ENCODE measurements at places on chromosomes 5 and 9.

DNA sequence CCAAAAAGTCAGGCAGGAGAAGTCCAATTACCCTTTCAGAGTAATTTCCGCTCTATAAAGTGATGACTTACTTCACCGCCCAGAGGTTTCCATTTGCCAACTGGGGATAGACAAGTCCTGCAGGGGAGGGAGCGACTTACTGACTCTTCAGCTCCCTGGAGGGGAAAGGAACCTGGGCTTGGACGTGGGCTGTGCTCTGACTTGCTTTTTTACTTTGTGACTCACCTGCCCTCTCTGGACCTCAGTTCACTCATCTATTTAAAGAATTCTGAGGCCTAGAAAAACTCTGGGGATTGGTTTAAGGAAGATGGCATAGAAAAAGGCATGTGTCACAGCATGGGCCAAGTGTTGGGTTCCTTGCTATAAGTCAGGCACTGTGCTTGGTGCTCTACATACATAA is 180.4 kb upstream of the TRIM32 start:
- no peak for DNase-seq

- DNase-seq = no peak
Measured at GRCh38 chr5:156936972-156937371, 26.1 kb downstream of the TIMD4 start.

GRCh38 chr9:92763721-92764380 is 782 bp downstream of the BICD2 start:
- DNase-seq = no peak

DNA sequence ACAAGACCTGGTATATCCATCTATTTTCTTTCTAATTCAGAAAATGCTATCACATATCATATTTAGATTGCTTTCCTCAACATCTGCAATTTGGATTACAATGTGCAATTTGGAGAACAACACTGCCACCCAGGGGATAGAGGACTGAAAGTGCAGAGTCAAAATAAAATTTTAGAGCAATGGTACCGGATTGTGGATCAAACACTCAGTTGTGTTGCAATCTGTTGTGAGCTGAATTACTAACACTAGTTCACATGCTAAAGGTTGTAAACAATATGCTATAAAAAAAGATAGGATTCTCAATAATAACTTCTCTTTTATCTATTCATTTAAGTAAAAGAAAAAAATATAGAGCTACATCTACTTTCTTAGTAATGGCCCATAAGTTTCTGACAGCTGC is 11.9 kb upstream of the SRFBP1 start:
- DNase-seq = no peak

DNA sequence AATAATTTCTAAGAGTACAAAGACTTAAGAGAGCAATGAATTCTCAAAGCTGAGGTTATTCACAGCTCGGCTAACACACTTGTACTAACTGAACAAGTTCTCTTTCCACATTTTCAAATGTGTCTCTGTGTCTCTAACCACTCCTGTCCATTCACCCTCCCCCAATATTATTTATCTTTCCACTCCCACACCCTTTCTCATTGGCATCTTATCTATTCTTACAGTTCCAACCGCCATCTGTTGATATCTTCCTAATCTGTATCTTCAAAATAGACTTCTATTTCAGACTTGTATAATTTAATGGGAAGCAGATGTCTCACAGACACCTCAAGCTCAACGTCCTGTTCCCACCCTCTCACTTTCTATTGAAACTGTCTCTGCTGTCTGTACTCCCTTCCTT is 205.9 kb downstream of the ANXA1 start:
- no peak for DNase-seq

GRCh38 chr9:26170190-26170589 is 491.9 kb upstream of the TUSC1 start:
- DNase-seq = no peak

DNA sequence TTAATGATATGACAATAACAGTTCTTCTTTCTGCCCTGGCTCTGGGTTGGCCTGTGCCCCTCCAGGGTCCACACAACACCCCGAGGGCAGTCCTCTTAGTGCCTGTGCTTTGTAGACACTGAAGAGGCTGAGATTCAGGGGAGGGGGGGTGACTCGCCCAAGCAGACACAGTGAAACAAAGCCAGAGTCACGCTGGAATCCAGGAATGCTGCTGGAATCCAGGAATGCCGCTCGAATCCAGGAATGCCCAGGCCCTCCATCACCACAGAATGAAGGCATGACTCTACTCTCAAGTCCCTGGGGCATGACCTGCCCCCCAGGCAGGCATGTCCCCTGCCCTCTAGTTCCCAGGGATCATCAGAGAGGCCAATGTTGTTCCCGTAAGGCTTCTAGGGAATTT is 73.1 kb downstream of the LRSAM1 start:
- no peak for DNase-seq

DNA sequence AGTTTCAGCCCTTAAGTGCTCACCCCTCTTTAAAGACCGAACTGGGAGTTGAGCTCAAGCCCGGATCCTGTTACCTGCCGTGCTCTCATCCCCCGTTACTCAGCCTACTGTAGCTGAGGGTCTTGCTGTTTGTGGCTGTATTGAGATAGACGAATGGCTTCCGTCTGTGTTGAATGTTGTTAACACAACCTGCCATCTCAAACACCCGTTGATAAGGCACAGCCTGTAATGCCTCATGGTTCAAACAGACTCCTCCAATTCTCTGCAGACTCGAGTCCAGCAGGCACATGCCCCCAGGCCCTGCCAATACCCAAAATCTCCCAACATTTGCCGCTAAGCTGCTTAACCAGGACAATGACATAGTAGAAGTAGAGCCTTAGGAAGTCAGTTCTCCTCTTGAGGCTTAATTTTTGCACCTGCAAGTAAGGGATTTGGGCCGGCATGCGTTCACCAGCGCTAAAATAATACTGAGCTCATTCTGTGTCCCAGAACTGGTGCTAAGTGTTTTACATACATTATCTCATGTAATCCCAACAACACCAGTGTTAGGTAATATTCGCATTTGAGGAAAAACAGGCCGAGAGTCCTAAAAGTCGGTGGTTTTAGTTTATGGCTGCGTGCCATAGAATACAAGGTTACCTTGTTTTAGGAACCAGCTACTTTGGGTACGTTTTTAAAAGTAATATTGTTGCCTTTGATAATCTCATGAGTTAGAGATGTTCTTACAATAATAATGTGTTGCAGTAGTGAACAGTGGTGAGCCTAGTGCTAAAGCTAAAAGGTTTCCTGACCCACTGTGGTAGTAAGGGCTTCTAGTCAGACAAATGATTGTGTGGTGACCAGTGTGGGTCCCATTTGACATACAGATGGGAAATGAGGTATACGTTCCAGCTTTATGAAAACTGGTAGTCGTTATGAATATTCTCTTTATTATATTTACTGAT is 1.5 kb upstream of the RFX3 start:
- DNase-seq = peak; percentile 46

DNA sequence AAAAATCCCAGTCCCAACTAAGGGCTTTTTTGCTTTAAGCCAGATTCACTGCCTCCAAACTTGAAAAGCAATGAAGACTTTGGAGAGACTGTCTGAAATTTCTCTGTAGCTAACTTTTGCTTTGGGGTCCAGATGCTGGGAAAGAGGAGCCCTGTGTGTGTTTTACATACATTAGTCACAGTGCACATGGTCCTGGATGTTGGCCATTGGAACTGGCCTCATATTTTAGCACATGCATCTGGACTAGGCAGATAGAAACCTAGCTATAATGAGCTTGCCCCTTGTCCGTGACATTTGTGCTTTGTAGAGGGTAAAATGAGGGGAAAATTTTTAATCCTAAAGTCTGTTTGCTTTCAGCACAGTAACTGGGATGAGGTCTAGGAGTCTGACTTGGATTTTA is 421.7 kb downstream of the CDK5RAP2 start:
- no peak for DNase-seq

GRCh38 chr5:68137511-68138140 is 77.9 kb upstream of the PIK3R1 start:
- no peak for DNase-seq

- no peak for DNase-seq
Measured at GRCh38 chr5:141845371-141845851, 32.8 kb downstream of the PCDH1 start.

GRCh38 chr9:133529457-133529856 is 4.7 kb upstream of the MYMK start:
- DNase-seq = no peak

GRCh38 chr5:76808141-76808691 is 10.6 kb upstream of the F2RL1 start:
- DNase-seq = no peak

- DNase-seq = no peak
Measured at GRCh38 chr5:168311061-168311566, 19.7 kb downstream of the WWC1 start.

DNA sequence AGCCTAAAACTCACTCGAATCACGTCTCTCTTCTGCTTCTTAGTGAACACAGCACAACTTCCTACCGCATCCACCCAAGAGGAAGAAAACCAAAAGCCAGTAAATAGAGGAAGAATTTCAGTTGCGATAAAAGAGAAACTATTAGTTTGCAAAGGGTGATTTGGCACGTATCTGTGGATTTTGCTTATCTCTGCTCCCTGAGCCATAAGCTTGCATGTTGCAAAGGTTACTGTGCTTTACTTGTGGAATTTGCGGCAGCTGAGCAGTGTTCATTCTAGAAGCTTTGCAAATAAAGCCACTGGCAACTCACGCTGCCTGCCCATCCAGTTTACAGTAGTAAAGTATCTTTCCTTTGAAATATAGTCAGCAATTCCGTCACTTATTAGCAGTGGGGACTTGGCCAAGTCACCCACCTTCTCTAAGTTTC is 149.0 kb upstream of the PCA3 start:
- no peak for DNase-seq

DNA sequence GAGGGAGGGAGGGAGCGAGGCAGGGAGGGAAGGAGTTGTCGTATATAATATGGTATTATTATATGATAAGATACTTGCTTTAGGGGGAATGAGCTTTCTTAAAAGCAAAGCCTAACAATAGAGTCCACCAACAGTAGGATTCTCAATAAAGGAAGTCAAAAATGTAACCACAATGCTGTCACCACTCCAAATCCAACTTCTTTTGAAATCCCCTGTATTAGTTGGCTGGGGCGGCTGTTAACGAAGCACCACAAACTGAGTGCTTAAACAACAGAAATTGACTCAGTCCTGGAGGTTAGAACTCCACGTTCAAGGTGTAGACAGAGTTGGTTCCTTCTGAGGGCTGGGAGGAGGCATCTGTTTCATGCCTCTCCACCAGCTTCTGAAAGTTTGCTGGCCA is 23.1 kb downstream of the GAS1 start:
- DNase-seq = no peak

- DNase-seq = peak; percentile 98
Measured at GRCh38 chr5:177370488-177371119, 12.9 kb downstream of the RGS14 start.

- no peak for DNase-seq
Measured at GRCh38 chr9:109487247-109487646, 10.9 kb downstream of the PTPN3 start.

- no peak for DNase-seq
Measured at GRCh38 chr9:131605770-131606590, 60.7 kb downstream of the PRRT1B start.

GRCh38 chr5:167995844-167996425 is 295.5 kb upstream of the WWC1 start:
- DNase-seq = no peak

DNA sequence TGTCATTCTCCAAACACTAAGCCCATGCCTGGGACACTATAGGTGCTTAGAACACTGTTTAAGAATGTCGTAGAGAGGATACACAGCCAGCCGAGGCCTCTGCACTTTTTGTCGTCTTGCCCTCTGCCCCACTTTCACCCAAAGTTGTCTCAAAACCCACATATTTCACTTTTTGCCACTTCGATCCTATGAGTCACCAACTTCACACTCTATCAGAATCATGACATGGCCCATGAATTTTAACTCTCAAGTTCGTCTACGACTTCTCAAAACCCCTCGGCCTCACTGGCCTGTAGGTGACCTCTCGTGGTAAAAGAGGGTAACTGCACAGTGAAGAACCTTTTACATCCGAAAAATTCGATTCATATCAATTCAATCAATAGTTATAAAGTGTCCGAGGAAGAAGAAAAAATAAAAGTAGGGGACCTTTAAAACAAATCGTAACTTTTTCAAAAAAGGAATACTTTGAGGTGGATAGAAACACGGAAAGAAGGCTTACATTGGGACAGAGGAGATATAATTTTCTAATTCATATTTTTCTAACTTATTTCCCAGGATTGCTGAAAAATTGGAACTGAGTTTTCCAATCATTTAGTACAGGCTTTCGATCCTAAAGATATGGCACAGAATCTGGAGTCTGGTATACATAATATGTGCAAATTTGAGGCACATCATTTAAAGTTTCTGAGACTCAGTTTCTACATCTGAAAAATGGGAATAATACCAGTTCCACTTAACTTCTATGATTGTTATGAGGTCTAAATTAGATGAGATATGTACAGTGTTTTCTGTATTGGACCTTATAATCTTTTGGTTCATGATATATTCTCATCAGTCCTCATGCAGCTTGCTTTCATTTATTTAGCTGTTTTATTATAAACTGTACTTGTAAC is 122.6 kb downstream of the APBA1 start:
- DNase-seq = no peak

DNA sequence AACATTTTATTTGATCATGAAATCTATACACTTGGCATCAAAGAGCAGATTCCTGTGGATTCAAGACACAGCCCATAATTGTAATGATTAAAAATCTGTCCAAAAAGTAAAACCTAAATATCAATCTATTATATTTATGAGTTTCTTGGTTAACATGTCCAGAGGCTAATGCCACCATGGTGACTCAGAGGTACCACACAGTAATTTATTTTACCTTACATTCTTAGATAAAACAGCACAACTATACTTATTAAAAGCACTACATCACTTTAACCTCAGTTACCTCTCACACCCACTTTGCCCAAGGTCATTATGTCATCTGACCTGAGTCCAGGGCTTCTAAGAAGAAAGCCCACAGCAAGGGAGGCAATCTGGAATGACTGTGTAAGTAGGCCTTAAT is 519.2 kb downstream of the RASEF start:
- DNase-seq = no peak

DNA sequence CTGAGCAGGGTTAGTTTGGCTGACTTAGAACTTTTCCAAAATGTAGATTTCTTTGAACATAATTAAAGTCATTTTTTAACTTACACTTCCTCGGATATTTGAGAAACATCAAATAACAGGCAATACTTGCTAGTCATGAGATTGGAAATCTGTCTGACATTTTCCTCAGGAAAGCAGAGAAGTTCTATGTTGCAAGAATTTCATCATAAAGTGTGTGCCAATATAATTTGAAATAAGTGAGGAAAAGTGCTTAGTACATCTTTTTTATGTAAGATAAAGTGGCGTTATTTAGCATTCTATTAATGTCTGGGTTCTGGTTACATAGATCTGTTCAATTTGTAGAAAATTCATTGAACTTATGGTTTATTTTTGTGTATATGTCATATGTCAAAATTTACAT is 48.7 kb upstream of the C5orf47 start:
- DNase-seq = no peak

Measured in left lobe of liver (tissue), 2 donors.